Lower lobe of right lung (tissue), 2 donors: ENCODE measurements at places on chromosomes 16 and 17. TPM values are rescaled to one million over a fixed set of nuclear protein-coding genes. Genes with fewer than 3 reads are reported as not detected.

- H3K27ac ChIP-seq: no peak overlapping the region
- H3K4me1 ChIP-seq: no peaks in the 10 kb centered on the region
- no peaks in the 10 kb centered on the region for H3K27me3 ChIP-seq
- no peak for DNase-seq
- H3K4me3 ChIP-seq: no peak overlapping the region
- no peaks in the 10 kb centered on the region for H3K36me3 ChIP-seq
Measured at GRCh38 chr17:62178579-62178978, 113.5 kb upstream of the MED13 start.

- no peak overlapping the region for H3K27ac ChIP-seq
- H3K36me3 ChIP-seq: no peaks in the 10 kb centered on the region
- H3K4me3 ChIP-seq: no peak overlapping the region
- no peak for DNase-seq
- H3K27me3 ChIP-seq: no peaks in the 10 kb centered on the region
Measured at GRCh38 chr17:9414471-9414870, 161.1 kb downstream of the STX8 start.

GRCh38 chr17:65694601-65695000 lies 133.2 kb upstream of the AXIN2 start:
- no peak for DNase-seq
- H3K4me3 ChIP-seq: no peak overlapping the region
- no peaks in the 10 kb centered on the region for H3K36me3 ChIP-seq
- no peaks in the 10 kb centered on the region for H3K27me3 ChIP-seq
- no peaks in the 10 kb centered on the region for H3K4me1 ChIP-seq

GRCh38 chr17:77827039-77827438 lies 131.5 kb upstream of the TNRC6C start:
- DNase-seq: peak; percentile 14
- H3K4me1 ChIP-seq: peaks cover 13% of the 10 kb centered on the region
- no peak overlapping the region for H3K27ac ChIP-seq
- H3K4me3 ChIP-seq: no peak overlapping the region
- H3K36me3 ChIP-seq: no peaks in the 10 kb centered on the region

The PRR35 gene
- not detected for total RNA-seq

The PCGF2 gene
- 53.5 TPM for total RNA-seq
